ENCODE measurements at places on chromosomes 6 and 20. TPM values are rescaled to one million over a fixed set of nuclear protein-coding genes. Genes with fewer than 3 reads are reported as not detected.

The PEX6 gene
- total RNA-seq, result 11.1 TPM

The SEMG1 gene
- total RNA-seq, result not detected

The ANKEF1 gene
- 3.9 TPM for total RNA-seq

The KIAA1755 gene
- not detected for total RNA-seq

The TCF15 gene
- not detected for total RNA-seq

The SLC4A11 gene
- 2.8 TPM for total RNA-seq

The FOXP4 gene
- total RNA-seq, result 6.7 TPM

DNA sequence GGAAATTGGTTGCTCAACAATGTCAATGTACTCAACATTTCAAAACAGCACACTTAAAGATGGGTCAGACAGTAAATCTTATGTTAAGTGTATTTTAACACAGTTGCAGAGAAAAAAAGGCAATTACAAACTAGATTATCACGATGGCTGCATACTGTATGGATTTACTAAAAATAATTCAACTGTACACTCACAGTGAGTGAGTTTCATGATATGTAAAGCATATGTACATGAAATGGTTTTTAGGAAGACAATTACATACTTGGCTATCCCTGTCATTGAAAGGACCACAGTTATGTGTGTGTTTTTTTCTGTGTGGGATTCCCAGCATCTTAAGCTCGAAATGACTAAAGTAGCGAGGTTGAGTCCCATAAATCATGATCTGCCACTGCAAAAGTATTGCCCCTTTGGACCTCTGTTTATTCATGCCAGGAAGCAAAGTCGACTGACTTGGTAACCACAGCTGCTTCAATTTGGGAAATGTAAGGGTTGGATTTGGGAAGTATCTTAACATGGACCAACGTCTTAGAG lies 5.5 kb upstream of the SALL4 start:
- DNase-seq, result no peak

DNA sequence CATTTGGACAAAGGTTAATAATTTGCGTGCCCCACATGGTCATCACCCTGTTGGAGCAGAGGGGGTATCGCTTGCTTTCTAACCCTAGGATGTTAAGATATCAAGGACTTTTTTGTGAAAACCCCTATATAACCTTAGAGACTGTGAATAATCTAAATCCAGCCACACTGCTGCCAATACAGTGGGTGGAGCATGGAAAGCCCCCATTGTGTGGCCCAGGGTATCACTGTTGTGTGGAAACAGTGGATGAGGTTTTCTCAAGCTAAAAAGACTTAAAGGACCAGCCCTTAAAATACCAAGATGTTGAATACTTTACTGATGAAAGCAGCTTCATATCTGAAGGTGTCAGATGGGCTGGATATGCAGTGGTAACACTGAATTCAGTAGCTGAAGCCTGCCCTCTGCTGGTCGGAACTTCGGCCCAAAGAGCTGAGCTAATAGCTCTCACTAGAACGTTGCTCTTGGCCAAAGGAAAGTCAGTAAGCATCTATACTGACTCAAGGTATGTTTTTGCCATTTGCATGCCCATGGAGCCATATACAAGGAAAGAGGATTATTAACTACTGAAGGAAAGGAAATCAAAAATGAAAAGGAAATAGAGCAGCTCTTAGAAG lies 695.2 kb downstream of the PHF3 start:
- peak; percentile 49 for DNase-seq

DNA sequence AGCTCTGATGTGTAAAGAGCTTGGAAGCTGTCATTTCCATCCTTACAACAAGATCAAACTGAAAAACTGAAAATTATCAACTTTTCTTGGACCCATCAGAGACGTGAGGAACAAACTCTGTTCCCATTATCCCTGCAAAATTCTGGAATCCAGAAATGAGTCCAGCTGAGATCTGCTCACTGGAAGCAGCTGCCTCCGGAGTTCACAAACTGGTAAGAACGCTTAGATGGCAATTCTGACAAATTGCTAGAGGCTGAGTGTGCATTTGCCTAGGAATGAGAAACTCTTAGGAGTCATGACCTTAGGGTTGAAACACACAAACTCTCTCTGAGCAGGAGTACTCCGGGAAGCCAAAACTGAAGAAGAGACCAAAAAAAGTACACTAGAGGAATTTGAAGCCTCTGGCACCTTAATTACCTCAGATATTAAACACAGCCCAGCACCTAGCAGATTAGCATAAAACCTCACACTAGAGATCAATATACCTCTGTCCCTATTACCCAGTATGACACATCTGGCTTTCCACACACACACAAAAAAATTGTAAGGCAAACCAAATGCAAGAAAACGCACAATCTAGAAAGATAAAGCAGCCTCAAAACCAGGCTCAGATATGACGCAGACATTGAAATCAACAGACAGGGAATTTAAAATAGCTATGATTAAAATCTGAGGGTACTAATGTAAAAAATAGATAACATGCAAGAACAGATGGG lies 233.5 kb upstream of the SGK1 start:
- no peak for DNase-seq

GRCh38 chr20:47506850-47507249 lies 5.2 kb downstream of the NCOA3 start:
- no peak for DNase-seq

GRCh38 chr20:41958391-41958790 lies 340.2 kb upstream of the CHD6 start:
- DNase-seq, result no peak

GRCh38 chr20:63850689-63851547 lies 10.4 kb upstream of the ABHD16B start:
- DNase-seq, result no peak

DNA sequence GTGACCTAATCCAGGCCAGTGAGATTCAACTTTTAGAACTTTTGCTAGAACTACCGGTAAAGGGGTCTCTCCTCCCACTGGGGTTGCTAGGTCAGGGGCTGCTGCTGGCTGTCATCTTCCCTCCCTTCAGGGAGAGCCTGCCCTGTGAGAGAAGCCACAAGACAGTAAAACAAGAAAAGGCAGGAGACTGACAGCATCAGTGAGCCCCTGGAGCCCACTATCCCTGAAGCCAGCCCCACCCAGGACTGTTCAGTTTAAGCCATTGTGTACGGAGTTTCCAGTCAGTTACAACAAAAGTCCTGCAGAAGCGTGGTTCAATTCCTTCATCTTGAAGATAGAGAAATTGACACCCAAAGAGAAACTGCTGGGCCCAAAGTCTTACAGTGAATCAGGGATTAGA lies 7.9 kb upstream of the BMP7 start:
- no peak for DNase-seq

GRCh38 chr6:87583822-87584221 lies 6.0 kb downstream of the RARS2 start:
- DNase-seq, result no peak

DNA sequence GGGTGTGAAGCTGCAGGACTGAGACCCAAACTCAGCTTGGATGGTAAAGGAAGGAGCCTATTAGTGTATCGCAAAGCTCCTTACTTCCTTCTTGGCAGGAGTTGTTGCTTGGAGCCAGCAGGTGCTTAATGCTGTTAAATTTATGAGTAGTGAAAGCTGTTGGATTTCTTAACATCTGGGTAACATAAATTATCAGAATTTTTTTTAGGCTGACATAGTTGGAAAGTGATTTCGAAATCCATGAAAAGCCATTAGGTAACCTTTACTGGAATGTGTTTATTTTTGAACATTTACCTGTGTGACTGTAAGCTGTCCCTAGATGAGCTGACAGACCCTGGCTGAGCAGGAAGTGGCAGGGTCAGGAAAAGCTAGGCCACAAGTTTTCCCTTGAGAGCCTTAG lies 470.4 kb upstream of the SLC35B3 start:
- DNase-seq, result no peak

GRCh38 chr20:57435105-57435497 lies 43.9 kb downstream of the RBM38 start:
- DNase-seq, result no peak

DNA sequence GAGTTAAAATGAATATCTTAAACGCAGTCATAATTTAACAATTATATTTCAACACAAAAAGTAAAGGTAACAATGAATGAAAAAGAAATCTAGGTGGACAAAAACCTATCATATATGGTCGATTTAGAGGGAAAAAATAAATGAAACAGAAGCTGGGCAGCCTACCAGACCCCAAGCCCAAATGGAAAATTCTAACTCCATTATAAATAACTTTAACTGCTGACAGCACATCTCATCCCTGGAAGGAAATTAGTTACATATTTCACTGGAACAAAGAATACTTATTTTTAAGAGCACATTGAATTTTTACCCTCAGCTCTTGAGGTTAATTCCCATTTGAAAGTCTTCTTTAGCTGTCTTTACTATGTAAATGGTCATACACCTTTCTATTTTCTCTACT lies 39.1 kb downstream of the COL12A1 start:
- no peak for DNase-seq

GRCh38 chr6:54320871-54321270 lies 12.6 kb downstream of the TINAG start:
- no peak for DNase-seq

DNA sequence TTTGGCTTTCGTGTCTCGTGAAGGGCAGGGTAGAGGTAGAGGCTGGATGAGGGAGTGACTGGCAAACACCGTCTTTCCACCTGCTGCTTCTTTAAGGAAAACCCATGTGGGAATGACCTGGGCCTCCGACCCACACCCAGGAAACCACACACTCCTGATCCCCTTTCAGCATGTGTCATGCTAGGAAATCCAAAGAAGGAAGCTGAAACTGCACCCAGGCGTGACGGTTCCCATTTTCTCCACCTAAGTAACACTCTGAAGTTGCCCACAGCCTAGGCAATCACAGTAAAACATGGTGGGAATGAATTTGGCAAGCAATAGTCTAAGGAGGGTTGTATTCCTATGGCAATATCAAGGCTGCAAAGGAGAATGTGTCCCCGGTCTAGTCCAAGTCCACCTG lies 538.4 kb upstream of the NOX3 start:
- DNase-seq, result no peak

DNA sequence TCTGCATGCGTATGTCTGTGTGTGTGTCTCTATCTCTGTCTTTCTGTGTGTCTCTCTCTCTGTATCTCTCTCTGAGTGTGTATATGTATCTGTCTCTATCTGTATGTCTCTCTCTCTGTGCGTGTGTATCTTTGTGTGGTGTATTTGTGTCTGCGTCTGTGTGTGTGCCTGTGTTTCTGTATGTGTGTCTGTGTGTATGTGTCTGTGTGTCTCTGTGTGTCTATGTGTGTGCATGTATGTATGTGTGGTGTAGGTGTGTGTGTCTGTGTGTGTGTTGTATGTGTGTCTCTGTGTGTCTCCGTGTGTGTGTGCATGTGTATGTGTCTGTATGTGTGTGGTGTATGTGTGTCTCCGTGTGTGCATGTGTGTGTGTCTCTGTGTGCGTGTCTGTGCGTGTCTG lies 243.0 kb upstream of the FOXQ1 start:
- no peak for DNase-seq

DNA sequence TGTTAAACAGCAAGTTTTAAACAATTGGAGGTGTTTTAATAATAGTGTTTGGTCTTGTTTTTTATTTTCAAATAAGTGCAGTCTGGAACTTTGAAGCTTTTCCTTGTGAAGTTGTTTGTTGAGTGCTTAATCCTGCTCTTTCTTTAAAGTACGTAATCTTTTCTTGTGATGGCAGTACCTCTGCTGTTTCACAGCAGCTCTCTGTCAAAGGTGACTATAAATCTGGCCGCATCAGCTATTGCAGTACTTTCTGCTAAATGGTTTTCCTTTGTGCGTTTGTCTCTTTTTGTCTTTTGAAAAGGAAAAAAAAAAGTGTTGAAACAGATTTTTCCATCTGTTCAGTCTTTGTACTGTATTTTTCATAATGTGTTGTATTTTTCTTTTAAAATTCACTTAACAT lies 12.7 kb downstream of the STXBP5 start:
- no peak for DNase-seq

- no peak for DNase-seq
Observed at GRCh38 chr6:1082285-1082935, 229.5 kb upstream of the FOXQ1 start.

- DNase-seq, result no peak
Observed at GRCh38 chr6:105831311-105832097, 254.6 kb upstream of the PRDM1 start.

DNA sequence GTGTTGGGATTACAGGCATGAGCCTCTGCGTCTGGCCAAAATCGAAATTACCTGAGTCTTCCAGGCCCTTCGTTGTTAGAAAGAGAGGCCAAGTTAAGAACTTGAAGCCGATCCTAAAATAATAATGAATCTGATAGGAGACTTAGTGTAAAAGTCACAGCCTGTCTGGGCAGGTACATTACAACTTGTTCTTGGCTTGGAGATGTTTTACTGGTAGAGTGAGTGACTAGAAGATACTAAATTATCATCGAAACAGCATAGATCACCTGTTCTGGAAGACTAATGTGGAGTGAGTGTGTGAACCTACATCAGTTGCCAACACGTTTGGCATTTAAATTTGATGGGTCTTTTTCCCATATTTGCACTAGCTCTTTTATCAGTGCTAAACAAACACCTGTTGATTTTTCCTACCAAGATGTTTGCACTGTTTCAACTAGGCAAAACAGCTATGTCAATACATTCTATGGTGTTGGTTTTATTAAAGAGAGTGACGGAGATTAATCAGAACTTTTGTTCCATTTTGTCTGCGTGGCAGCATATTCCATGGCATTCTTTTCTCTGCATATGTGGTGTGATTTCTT lies 4.6 kb upstream of the TMEM217 start:
- DNase-seq, result no peak

DNA sequence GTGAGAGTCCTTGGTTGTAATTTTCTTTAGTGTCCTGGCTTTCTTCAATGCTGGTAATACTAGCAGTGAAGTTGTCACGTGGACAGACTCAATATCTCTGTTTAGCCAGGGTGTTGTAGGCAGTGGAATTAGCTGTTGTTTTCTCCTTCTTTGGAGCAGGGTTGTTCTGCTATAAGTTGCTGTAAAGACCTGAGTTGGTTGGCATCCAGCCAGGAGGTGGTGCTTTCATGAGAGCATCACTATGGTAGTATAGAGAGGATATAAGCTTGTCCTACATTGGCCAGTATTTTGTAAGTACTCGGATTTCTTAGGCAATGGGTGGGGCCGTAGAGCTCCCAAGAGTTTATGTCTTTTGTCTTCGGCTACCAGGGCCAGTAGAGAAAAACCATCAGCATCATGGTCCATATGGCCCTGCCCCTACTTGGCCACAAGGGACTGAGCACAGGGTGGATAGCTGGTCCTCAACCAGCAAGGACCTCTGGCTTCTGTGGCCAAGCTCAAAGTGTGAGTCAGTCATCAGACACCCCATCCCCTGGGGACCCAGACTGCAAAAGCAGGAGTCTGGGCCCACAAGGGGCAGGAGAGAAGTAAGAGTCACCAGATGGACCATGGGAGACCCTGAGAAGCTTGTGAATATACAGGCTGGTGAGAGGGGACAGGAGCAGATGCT lies 127.9 kb upstream of the NXT1 start:
- no peak for DNase-seq

GRCh38 chr6:155325700-155326516 lies 11.6 kb upstream of the TFB1M start:
- no peak for DNase-seq

- DNase-seq, result peak; percentile 14
Observed at GRCh38 chr20:1273366-1273765, 7.3 kb downstream of the SNPH start.

- DNase-seq, result no peak
Observed at GRCh38 chr20:53785320-53785719, 191.7 kb upstream of the ZNF217 start.

Measured in activated CD8-positive, alpha-beta T cell treated with anti-CD3 and anti-CD28 coated beads, Interleukin-2, amount 10 ng/mL, durations not matched to agents 7 days and 5 days (primary cell).